ENCODE measurements at places on chromosomes 7 and 10.

GRCh38 chr10:132011024-132011423, 29.3 kb upstream of the BNIP3 start:
- no peak for DNase-seq

DNA sequence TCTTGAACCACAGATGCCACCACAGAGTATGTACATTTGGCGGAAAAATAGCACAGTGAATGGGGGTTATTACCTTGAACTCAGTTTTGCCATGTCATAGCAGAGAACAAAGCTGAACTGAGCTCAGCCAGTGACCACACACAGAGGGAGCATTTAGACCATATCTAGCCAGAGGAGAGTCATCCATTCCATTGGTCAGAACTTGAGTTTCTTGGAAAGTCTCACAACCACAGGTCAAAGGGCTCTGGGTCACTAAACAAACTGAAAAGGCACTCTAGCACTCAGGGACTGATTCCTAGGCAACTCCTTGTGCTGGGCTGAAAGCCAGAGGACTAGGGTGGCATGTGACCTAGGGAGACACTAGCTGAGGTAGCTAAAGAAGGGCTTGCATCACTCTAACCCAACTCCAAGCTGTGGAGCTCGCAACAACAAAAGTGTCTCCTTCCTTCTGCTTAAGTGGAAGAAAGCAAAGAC, 239.7 kb upstream of the SEMA3D start:
- no peak for DNase-seq

DNA sequence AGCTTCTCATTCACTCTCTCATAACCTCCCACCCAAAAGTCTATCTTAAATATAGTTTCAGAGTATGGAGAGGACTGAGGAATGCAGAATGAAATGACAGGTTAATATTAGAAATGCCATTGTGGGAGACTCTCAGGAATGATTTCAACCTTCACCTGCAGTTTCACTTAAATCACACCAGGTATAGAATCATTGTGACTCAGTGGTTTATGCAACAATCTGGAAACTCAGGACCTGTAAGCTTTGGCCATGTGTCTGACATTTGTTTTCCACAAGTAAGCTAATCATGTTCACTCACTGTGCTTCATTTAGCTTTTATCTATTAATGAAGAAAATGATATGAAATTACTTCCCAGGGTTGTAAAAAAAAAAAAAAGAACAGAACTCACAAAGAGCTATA, 8.7 kb upstream of the PTPN12 start:
- DNase-seq = no peak

- DNase-seq = no peak
These were observed 310.4 kb upstream of the ADARB2 start for GRCh38 chr10:2047679-2048078.

DNA sequence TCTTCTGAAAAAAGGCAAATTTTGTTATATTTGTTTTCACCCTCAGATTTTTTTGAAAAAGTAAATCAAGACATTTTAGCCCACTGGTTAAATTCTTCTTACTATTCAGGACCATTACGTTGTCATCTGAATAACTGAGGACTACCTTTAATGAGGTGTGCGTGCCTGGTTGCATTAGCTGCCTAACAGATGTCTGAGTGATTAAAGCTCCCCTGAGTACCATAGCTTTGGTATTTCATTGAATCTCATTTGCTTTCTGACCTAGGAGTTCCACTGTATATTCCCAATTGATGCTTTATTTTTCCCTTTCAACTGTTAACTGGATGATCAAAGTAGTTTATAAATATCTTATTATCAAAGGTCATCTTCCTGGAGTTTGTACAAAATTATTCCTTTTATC, 410.0 kb upstream of the SEMA3D start:
- no peak for DNase-seq

DNA sequence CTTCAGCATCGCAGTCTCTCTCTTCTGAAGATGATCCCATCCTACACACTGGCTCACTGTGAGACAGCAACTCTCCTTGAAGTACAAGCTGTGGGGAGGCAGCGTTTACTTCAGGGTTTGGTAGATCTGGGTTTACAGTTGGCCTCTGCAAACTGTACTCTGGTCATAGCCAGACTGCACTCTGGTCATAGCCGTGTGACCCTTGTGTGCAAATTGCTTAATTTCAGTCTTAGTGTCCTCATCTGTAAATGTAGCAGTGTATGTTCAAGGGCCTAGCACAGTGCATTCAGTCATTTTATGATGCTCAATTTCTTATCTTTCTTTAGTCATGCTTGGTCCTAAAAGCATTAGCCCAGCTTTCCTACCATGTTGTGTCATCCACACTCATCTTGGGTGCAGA, 188.2 kb downstream of the LRMDA start:
- no peak for DNase-seq

- peak; percentile 78 for DNase-seq
These were observed 163.6 kb downstream of the PIP4K2A start for GRCh38 chr10:22550732-22551131.

DNA sequence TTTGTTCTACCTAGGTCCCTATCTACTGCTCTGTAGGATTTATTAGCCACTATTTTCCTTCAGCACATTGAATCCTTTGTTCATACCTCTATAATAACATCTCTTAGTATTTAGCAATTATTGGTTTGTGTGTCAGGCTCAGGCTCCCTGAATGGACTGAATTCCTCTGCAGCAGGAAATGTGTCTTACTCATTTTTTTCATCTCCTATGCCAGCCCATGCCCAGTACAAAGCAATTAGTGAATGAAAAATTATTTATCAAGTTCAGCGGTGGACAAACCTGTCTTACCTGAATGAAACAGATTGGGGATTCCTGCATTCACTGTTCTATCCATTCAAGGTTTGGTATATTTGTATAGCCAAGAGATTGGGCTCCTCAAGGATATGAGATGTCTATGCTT, 53.7 kb downstream of the C1GALT1 start:
- DNase-seq = no peak

DNA sequence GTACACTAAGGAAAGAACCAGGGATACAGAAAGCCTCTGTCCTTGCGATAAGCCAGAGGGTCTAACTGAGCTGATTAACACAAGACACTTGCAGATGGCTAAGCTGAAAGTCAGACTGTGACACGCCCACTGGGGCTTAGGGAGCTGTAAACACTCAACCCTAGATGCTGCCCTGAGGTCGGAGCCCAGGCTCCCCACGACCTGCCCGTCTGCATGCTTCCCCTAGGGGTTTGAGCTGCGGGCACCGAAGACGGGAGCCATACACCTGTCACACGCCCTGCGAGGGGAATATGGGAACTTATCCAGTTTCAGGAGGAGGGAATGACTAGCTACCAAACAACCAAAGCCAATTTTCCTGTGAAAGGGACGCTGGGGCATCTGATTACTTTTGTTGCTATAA, 96.0 kb downstream of the HTR5A start:
- DNase-seq = no peak

- DNase-seq = no peak
These were observed 155.4 kb downstream of the LRMDA start for GRCh38 chr10:75586814-75587213.

DNA sequence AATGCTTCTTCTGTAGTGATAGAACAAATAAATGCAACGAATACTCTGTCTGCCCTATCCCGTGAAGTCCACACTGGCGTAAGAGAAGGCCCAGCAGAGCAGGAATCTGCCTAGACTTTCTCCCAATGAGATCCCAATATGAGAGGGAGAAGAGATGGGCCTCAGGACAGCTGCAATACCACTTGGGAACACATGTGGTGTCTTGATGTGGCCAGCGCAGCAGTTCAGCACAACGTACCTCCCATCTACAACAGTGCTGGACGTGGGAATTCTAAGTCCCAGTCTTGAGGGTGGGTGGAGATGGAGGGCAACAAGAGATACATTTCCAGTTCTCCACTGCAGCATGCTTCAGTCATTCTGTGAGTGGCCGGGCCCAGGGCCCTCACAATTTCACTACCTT, 45.8 kb downstream of the FIGNL1 start:
- no peak for DNase-seq

- DNase-seq = no peak
These were observed 71.9 kb downstream of the FAM13C start for GRCh38 chr10:59290448-59290847.

GRCh38 chr10:32171204-32171603, 115.0 kb upstream of the KIF5B start:
- no peak for DNase-seq

- no peak for DNase-seq
These were observed 12.9 kb downstream of the SLC13A4 start for GRCh38 chr7:135715055-135715522.

- no peak for DNase-seq
These were observed 459.0 kb downstream of the GATA3 start for GRCh38 chr10:8513155-8514147.

DNA sequence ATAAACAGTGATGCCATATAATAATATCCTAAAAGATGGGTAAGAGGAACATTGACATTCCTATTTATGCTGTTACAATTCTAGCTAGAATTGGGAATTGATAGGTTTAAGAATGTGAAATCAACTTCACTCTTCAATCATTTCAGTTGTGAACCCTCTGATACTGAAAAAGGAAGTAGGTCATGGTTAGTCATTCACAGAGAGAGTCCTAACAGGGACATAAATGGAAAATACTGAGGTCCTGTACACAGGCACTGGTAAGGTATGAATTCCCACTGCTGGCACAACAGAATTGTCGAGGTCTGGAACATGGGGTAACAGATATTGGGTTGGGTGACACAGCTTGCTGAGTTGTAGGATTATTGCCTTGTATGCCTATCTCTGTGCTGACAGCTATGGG, 289.4 kb upstream of the LRRN3 start:
- no peak for DNase-seq

GRCh38 chr7:43872406-43873110, 3.2 kb upstream of the MRPS24 start:
- no peak for DNase-seq

DNA sequence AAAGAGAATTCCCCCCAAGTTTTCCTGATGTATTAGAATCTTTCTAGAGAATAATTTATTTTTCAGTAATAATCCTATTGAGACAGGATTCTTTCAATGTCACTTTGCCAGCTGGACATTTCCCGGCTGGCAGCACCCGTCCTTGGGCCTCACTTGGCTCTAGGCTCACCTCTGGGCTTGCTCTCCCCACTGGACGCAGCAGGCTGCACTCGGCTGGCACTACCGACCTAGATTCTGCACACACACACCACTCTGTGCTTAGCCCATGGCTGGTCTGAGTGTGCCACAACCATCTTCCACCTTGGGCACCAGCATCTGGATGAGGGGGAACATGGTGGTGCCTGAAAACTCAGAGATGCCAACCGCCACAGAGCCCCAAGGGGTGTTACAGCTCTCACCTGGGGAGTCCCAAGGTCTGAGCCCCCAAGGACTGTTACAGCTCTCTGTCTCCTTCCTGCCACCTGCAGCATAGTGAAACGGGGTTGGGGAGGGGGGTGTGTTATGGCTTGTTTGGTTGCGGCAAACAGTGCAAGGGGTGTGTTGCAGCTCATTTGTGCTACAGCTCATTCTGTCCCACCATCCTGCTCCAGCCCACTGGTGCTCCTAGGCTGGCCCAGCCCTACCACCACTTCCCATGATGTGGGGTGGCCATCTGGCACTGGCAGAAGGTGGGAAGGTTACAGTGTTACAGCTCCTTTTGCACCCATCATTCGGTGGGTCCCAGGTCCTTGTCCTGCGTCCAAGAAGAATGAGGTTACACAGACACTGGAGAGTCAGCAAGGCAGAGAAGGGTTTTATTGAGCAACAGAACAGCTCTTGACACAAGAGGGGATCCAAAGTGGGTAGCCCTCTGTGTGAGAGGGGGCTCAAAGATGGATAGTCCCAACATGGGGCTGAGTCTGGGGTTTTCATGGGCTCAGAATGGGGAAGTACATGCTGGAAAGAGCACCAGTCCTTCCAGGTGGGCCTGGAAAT, 2.1 kb downstream of the GALNTL5 start:
- DNase-seq = no peak

DNA sequence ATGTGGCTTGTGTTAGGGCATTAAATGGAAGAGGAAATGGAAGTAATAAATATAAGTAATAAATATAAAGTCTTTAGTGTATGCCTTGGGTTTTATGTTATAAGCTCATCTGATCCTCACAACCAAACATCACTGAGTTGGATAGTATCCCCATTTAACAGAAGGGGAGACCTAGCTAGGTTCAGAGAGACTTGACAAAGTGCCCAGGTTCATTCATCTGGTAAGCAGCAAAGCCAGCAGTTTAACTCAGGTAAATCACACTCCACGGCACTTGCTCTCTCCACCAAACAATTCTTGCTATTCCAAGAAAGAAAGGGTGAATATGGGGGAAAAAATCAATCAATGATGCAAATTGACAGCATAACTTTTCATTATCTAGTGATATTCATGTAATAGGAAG, 167.3 kb downstream of the MAGI2 start:
- DNase-seq = no peak

- no peak for DNase-seq
These were observed 110.8 kb downstream of the ARHGAP22 start for GRCh38 chr10:48494073-48494472.

GRCh38 chr7:17183630-17184328, 114.7 kb upstream of the AHR start:
- DNase-seq = no peak

DNA sequence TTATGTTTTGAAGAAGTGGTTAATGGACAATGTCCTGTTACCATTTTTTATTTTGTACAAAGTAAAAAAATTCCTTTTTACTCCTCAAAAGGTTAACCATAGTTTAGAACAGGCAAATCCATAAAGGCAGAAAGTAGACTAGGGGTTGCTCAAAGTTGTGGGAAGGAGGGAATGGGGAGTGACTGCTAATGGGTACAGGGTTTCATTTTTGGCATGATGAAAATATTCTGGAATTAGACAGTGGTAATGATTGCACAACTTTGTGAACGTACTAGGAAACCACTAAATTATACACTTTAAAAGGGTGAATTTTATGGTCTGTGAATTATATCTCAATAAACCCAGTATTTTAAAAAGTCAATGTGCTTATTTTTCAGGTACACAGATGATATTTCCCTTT, 35.4 kb upstream of the CDK14 start:
- DNase-seq = no peak

GRCh38 chr7:47465191-47465590, 116.7 kb downstream of the TNS3 start:
- no peak for DNase-seq

DNA sequence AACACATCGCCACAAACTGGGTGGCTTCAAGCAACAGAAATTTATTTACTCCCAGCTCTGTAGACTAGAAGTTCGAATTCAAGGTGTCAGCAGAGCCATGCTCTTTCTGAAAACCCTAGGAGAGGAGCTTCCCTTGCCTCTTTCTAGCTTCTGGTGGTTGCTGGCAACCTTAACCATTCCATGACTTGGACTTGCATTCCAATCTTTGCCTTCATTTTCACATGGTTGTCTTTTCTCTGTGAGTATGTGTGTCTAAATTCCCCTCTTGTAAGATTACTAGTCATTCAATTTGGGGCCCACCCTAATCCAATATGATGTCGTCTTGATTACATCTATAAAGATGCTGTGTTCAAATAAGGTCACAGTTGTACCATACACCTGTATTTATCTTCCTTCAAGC, 65.9 kb upstream of the PRKG1 start:
- DNase-seq = no peak
